Activated CD4-positive, alpha-beta T cell treated with anti-CD3 and anti-CD28 coated beads, Interleukin-10, Interleukin-2, amounts not matched to agents 100 ng/mL and 50 ng/mL, durations not matched to agents 16 hours and 8 hours (primary cell): ENCODE measurements at places on chromosomes 7 and 10.

DNA sequence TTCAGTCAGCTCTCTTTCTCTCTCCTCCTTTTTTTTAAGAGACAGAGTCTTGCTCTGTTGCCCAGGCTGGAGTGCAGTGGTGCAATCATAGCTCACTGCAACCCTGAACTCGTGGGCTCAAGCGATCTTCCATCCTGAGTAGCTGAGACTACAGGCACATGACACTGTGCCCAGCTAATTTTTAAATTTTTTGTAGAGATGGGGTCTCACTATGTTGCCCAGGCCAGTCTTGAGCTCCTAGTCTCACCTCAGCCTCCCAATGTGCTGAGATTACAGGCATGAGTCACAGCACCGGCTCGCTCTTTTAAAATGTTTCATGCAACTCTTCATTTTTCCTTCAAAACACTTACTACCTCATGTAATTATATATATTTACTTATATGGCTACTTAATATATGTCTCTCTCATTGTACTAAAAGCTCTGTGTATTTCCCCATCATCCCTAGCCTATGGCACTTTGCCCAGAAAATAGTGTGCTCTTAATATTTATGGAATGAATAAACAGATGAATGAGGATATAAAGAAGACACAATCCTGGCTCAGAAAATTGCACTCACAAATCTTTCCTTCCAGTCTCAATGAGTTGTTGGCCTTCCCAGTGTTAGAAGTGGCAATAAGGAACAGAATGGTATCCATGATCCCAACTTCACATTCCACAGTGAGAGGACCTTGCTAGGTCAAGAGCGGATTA is 33.9 kb downstream of the EBLN1 start:
- DNase-seq, result no peak

DNA sequence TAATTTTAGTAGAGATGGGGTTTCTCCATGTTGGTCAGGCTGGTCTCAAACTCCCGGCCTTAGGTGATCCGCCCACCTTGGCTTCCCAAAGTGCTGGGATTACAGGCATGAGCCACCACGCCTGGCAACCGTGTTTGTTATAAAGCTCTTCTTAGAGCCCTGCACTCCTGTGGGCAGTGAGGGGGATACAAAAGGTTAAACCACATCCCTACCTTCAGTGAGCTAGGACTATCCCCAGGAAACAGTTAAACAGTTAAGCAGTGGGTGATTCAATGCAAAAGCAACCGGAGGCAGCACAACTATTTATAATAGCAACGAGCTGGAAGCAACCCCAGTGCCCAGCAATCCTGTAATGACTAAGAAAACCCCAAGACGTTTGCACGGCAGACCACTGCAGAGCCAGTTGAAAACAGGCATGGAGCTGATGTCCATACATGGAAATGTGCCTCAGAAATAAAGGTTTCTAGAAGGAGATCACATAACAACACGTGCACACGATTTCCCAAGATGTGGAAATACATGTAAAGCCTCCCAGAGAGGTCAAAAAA is 107.2 kb upstream of the LYZL2 start:
- peak; percentile 96 for DNase-seq

- DNase-seq, result no peak
Observed at GRCh38 chr7:40058636-40059035, 75.8 kb downstream of the MPLKIP start.

- DNase-seq, result no peak
Observed at GRCh38 chr7:142615508-142615907, 133.8 kb upstream of the PRSS1 start.

GRCh38 chr7:26155531-26156375 is 3.8 kb downstream of the NFE2L3 start:
- DNase-seq, result no peak

DNA sequence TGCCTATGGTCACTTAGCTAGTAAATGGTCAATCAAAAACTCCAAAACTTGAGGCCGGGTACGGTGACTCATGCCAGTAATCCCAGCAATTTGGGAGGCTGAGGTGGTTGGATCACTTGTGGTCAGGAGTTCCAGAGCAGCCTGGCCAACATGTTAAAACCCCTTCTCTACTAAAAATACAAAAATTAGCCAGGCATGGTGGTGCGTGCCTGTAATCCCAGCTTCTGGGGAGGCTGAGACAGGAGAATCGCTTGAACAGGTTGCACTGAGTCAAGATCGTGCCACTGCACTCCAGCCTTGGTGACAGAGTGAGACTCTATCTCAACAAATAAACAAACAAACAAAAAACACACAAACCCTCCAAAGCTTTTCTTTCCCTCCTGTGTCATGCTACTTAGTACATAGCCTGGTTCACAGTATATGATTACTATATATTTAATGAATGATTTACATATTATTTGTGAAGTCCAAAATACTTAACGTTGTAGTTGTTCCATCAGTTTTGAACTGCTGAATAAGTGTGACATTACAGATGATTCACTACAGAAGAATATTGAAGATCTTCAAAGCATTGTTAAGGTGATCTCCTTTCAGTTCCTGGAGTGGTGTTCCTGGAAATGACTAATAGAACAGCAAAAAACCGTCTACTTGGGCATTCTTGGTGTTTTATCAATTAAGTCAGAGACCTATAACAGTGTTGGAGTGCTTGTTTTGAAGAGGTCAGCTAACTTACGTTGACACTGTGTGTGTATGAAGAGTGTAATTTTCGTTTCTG is 72.9 kb downstream of the ADK start:
- DNase-seq, result peak; percentile 81

GRCh38 chr7:134220236-134220635 is 93.1 kb downstream of the LRGUK start:
- no peak for DNase-seq

DNA sequence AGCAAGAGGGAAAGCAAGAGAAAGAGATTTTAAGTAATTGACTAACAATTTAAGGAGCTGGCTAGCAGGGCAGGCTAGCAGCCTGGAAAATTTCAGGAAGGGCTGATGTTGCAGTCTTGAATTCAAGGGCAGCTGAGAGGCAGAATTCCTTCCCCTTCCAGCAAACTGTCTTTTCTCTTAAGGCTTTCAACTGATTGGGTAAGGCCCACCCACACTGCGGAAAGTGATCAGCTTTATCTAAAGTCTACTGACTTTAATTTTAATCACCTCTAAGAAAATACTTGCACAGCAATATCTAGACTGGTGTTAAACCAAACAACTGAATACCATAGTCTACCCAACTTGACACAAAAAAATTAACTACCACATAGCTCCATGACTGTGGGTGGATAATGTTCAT is 303.9 kb downstream of the FZD1 start:
- DNase-seq, result no peak

GRCh38 chr10:17203416-17203815 is 1.9 kb upstream of the TRDMT1 start:
- DNase-seq, result no peak

DNA sequence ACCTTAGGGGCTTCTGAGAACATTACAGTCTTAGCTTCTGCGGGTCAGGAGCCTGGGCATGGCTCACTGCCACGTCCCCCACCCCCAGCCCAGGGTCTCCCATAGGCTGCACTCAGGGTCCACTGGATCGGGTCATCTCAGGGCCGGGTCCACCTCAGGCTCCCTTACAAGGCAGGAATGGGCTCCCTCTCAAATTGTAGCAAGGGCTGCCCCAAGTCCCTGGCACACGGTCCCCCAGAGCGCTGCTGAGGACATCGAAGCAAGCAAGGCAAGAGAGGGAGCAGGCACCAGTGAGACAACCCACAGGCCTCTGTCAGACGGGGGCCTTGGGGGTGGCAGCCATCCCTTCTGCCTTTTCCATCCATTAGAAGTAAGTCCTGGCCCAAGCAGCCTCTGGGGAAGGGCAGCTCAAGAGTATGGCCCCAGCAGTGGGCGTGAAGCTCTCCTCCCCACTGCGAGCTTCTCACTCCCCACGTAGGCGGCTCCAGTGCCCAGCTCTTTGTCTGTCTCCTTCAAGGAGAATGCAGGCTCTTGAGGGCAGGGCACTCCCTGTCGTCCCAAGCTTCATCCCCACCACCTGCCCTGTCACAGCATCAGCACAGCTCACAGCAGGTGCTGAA is 18.0 kb upstream of the RET start:
- no peak for DNase-seq

GRCh38 chr7:37433166-37433565 is 15.5 kb downstream of the ELMO1 start:
- no peak for DNase-seq

GRCh38 chr7:150949564-150949963 is 28.6 kb downstream of the KCNH2 start:
- DNase-seq, result no peak

DNA sequence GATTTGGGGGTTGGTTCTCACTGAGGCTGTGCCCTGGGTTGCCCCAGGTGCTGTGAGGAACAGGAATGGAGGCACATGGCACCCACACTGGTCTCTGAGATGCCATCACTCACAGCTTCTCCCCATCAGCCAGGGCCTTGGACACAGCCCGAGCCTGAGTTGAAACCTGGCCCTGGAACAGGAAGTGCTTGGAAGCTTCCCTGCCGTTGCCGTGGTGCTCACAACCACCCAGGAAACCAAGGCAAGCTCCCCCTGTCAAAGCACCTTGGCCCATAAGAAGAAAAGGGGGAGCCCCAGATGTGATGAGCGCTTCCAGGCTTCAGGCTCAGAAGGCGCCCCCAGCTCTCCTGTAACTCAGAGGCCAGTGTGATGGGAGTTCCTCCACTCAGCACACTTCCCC is at the start of gene BTBD16:
TSS of gene BTBD16 (plus strand) at position 221 of the 400 bp plus-strand sequence. CDS start 3,786 bp downstream, outside the sequence.
- no peak for DNase-seq

GRCh38 chr7:36232971-36233550 is 80.0 kb downstream of the EEPD1 start:
- no peak for DNase-seq

GRCh38 chr10:24887855-24888231 is 64.6 kb downstream of the PRTFDC1 start:
- no peak for DNase-seq

DNA sequence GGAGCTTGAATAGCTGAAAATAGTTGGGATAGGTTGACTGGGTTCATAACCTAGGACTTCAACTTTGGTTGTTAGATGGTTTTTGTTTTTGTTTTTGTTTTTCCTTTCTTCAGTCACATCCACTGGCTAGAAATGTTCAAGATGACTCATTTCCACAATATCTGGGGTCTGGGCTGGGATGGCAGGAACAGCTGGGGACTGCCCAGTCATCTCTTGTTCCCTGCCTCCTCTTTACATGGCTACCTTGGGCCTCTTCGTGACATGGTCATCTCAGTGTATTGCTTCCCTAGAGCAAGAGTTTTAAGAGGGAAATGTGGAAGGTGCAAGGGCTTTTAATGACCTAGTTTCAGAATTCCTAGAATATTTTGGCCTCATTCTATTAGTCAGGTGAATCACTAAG is 915.8 kb downstream of the XPNPEP1 start:
- no peak for DNase-seq

DNA sequence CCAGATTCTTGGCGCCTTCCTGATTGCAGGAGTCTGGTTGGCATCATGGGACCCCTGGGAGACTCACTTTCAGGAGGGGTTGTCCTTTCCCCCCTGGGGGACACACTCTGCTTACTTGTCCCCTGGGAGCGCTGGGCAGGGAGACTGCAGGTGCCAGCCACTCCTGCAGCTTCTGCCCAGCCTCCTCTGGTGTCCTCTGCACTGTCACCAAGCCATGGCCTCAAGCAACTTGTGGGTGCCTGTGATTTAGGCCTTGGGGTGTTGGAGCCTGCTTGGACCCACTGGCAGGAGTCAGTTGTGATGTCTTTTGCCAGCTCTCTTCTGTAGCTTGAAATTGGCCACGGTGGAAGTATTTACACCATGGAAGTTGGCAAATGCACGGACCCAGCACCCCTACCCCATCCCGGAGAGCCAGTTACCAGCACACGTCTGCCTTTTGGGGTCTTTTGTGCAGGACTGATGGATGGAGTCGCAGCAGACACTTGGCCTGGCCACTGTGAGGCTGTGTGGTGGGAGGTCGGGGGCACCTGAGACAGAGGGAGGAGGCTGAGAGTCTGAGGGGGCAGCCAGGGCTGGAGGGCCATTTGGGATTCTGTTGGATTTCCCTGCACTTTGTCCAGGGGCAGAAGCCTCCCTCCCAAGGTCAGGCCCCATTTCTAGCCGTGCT is 104.7 kb downstream of the LHPP start:
- no peak for DNase-seq

- peak; percentile 58 for DNase-seq
Observed at GRCh38 chr10:52215745-52216361, 98.2 kb upstream of the DKK1 start.

DNA sequence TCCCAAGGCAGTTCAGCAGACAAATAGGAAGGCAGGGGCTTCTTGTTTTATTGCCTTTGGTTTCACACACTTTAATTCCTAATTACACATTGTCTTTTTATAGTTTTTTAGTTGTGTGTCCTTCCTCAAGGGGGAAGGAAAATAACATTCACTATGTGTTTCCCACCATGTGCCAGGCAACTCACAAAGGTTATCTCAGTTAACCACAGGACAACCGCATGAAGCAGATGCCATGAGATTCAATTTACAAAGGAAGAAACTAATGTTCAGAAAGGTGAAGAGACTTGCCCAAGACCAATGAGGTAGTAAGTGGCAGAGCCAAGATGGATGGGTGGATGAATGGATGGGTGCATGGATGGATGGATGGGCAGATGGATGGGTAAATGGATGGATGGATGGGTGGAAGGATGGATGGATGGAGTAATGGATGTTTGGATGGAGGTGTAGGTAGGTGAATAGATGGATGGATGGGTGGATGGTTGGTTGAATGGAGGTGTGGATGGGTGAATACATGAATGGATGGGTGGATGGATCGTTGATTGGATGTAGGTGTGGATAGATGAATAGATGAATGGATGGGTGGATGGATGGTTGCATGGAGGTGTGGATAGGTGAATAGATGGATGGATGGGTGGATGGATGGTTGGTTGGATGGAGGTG is 77.9 kb downstream of the ARHGAP22 start:
- no peak for DNase-seq

- no peak for DNase-seq
Observed at GRCh38 chr7:34747176-34747781, 89.3 kb downstream of the NPSR1 start.

- no peak for DNase-seq
Observed at GRCh38 chr7:41448104-41448503, 254.8 kb downstream of the INHBA start.

- no peak for DNase-seq
Observed at GRCh38 chr7:124084024-124084423, 51.2 kb upstream of the TMEM229A start.
